ENCODE measurements at places on chromosomes 2 and 18.

- no peak for DNase-seq
Measured at GRCh38 chr2:193580176-193580950, 1385.6 kb upstream of the TMEFF2 start.

GRCh38 chr18:36627637-36628036, 201.2 kb downstream of the TPGS2 start:
- no peak for DNase-seq

- no peak for DNase-seq
Measured at GRCh38 chr18:75141166-75141565, 67.8 kb downstream of the PTGR3 start.

DNA sequence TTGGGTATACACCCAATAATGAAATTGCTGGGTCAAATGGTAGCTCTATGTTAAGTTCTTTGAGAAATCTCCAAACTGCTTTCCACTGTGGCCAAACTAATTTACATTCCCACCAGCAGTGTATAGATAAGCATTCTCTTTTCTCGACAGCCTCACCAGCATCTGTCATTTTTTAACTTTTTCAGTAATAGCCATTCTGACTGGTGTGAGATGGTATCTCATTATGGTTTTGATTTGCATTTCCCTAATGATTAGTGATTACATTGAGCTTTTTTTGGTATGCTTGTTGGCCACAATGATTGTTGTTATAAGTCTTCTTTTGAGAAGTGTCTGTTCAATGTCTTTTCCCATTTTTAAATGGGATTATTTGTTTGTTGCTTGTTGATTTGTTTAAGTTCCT, 50.4 kb upstream of the EPAS1 start:
- DNase-seq: no peak

DNA sequence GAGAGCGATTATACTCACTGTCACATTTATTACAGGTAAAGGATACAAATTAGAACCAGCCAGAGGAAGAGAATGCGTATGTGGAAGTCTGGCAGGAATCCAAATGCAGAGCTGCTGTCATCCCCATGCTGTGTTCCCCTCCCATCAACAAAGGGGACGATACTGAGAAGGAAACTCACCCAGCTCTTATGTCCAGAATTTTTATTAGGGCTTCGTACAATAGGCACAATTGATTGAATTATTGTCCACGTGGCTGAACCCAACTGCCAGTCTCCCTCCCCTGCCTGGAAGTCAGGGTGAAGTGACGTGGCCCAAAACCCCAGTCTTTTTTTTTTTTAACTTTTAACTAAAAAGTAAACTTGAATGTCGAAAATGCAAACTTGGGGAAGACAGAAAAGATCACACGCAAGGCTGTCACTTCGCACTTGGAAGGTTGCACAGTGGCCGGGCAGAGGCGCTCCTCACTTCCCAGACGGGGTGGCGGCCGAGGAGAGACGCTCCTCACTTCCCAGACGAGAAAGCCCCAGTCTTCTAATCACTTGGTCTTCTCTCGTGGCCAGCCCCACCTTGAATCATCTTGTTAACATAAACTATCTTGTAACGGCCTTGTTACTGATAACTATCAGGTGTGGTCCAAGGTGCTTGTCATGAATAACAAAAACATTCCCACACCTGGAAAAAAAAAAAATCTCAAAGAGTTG, 40.0 kb upstream of the ITSN2 start:
- DNase-seq: no peak

DNA sequence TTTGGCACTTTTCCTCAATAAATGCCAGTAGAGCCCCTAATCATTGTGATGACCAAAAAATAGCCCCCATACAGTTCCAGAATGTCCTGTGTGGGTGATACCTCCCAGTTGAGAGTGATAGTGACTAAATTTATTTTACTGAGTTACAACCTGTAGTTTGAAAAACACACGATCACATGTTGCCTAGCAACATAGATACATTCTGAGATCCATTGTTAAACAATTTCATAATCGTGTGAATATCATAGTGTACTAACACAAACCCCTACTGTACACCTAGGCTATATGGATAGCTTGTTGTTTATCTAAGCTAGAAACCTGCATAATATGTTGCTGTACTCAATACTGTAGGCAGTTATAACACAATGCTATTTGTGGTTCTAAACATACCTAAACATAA, 30.6 kb downstream of the KCMF1 start:
- no peak for DNase-seq

DNA sequence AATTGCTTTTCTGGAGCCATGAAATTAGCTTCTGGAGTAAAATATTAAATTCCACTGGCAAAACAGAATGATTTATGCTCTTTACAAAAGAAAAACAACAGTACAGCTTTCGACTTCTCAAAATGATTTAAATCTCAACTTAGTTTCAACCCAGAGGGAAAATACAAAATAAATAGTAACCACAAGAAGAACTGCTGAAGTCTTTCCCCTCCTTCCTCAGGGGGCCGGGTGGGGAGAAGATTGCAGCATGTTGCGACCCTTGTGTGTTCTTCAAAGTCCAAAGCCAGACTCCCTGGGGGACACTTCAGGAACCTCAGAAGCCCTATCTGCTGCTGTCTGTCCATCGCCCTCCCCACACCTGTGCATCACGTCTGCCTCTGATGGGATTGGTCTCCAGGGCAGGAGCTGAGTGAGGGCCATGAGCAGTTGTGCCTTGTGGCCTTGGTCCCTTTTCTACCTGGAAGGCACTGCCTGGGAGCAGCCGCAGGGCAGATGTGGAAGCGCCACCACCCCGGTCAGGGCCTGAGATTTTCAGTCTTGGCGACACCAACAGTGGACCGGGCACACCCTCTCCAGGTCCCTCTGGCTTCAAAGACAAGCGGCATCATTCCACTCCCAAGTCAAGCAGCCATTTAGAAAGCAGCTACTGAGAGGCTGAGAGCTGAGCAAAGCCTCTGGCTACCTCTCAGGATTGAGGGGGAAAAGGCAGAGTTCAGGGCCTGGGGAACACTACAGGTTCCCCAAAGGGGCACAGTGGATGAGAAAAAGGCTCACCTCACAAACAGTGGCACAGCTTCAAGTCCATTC, 210.1 kb upstream of the RAB6C start:
- DNase-seq: peak; percentile 9

DNA sequence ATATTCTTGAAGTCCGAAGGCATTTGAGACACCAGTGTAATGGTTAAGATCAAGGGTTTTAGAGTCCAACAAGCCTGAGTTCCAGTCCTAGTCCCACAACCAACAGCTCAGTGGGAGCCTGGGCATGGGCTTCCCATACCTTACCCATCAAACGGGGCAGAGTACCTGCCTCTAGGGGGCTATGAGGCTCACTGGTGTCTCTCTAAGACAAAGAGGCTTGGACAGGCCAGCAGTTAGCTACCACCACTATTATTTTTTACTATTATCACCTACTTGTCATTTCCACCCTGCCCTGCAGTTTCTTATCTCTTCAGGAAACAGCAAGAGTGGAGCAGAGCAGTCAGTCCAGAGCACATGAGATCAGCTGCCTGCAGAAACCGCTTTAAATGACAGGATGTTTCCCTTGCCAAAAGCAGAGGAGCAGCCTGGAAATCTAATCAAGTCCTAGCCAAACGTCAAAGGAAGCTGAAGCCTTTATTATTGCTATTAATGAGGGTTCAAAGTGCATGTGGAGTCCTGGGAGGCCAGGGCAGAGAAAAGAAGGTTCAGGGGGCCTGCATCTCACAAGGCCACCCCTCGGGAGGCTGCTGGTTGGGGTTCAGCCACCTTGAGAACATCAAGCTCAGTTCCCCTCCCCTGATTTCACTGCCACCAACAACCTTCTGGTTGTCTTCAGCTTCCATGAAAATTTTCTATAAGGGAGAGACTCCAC, 66.6 kb downstream of the STPG4 start:
- DNase-seq: no peak

DNA sequence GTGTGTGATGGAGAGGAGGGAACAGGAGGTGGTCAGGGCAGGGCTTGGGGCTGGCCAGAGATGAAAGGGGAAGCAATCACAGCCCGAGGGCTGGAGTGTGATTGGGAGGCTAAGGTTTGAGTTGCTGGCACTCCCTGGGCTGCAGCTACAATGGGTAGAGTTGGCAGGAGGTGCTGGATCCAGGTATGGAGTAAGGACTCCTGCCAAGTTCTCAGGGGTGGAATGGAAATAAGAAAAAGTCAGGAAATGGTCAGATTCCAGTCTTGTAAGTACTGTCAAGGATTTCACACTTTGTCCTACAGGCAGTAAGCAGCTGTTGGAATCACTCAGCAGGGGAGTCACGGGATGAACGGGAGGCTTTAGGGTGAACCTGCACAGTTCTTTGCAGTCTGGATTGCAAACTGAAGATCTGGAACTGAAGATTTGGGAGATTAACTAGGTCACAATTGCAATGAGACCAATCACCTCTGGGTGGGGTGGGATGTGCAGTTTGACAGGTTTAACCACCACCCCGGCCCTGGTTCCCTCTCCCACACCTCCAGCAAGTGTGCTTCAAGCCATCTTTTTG, 10.9 kb upstream of the INPP5D start:
- DNase-seq: no peak

- peak; percentile 14 for DNase-seq
Measured at GRCh38 chr2:127589358-127589757, 53.9 kb downstream of the MYO7B start.

DNA sequence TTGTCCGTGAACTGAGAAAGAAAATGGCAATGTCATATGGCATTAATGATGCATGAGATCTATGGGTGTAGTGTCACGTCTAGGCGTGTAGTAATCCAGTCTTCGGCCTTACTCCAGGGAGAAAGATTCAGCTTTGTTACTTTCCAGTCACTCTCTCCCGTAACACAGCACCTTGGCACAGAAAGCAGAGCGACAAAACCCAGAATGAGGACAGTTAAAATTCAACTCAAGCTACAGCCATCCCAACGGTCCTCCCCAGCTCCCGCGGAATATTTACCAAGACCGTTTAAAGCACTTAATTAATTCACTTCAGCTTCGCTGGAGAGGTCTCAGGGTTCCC, 797 bp upstream of the CRIM1 start:
- no peak for DNase-seq

GRCh38 chr18:46366201-46366600, 262.0 kb downstream of the HAUS1 start:
- DNase-seq: no peak

DNA sequence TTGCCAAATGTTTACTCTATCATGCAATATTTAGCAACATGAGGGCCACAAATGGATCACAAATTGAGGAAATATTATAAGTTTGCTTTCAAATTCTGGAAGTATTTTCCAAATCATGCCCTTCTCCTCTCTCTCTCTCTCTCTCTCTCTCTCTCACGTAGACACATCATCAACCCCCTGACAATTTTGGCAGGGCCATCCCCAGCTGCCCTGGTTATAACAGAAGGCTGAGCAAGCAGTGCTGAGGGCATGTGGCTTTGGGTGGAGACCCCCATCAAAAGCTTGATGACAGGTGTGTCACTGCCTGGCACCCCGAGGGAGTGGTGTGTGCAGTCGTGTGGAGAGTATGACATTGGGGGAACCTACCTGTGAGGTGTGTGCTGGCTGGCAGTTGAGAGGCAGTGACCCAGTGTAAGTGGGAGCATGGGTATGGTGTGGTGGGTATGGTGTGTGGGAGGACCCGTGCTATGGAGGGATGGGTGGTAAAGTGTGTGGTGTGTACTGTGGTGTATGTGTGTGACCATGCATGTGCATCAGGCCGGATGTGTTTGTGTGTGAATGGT, 224.5 kb downstream of the TTC32 start:
- no peak for DNase-seq

DNA sequence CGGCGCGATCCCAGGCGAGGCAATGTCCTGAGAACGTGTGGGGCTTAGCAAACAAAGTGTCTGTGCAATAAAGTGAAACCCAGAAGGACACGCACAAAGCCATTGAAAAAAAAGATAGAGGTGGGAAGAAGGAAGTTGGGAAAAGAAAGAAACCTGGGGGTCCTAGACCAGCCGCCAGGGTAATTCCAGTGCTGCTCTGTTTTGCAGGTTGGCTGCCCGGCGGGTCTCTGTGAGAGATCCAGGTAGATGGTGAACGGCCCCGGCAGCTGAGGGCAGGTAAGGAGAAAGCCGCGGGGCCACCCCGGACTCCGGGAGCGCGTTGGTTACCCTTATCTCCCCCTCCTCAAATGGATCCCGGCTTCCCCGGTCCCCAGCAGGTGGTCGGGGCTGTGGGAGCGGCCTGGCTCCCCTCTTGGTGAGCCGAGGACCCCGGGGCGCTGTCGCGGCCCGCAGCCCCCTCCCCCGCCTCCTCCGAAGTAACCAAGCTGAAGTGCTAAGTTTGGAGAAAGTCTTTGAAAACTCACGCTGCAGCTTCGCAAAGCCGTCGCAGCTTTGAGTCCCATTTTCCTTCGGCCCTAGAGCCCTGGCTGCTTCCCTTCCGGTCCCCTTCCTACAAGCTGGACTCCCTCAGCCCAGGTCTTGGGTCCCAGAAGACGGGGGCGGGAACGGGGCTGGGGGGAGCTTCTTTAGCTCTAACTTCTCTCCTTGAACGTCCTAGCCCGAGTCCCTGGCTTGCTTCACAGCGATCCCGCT, 588 bp downstream of the OTX1 start:
- peak; percentile 36 for DNase-seq

GRCh38 chr18:3058328-3059191, 45.6 kb upstream of the LPIN2 start:
- DNase-seq: no peak

DNA sequence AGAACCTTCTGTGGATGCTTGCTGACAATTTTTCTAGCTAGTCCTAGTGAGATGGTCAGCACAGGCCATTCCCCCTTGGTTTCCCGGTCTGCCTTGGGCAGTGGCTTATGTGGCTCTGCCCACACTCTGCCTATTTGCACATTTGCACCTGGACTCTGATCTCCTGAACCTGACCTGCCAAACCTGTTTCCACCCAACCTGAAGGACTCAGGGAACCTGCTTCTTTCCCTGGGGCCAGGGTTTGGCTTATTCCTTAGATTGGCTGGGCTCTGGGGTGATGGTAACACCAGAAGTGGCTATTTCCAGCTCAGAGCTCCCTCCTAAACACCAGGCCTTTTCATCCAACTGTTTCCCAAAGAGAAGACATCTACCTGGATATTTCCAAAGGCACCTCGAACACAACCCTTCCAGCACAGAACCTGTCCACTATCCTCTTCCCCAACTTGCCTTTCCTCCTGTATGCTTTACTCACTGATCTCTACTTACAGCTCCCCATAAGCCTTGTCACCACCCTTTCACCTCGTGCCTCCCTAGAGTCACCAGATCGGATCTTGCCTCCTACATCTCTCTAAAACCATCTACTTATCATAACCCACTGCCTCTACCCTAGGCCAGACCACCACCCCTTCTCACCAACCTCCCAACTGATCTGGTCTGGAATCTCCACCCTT, 5.8 kb upstream of the MTA3 start:
- no peak for DNase-seq

GRCh38 chr2:218785103-218785502, 3.2 kb downstream of the CYP27A1 start:
- DNase-seq: no peak

DNA sequence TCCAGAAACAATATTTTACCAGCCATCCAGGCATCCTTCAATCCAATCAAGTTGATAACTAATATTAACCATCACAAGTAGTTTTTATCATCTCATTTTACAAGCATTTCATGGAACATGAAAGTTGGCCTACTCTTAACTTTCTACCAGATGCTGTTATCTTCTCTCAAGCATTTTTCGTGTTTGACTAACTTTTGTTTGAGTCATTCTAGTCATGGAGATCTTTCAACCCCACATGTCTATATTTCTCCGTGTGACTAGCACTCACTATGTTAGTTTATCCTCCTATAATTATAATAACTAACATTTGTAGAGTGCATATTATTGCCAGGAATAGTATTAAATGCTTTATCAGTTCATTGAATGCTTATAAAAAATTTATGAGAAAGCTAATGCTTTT, 307.0 kb upstream of the CWC22 start:
- no peak for DNase-seq

GRCh38 chr2:241843321-241844065, 15.2 kb downstream of the PDCD1 start:
- DNase-seq: peak; percentile 37

- no peak for DNase-seq
Measured at GRCh38 chr18:69691008-69691760, 256.5 kb downstream of the CD226 start.
